ENCODE measurements at places on chromosomes 6 and 20.

- no peak for DNase-seq
Observed at GRCh38 chr20:18879262-18879661, 65.7 kb downstream of the SCP2D1 start.

GRCh38 chr6:124099520-124099919 is 295.9 kb downstream of the NKAIN2 start:
- DNase-seq: no peak

GRCh38 chr6:138037009-138037504 is 70.2 kb downstream of the PERP start:
- no peak for DNase-seq

DNA sequence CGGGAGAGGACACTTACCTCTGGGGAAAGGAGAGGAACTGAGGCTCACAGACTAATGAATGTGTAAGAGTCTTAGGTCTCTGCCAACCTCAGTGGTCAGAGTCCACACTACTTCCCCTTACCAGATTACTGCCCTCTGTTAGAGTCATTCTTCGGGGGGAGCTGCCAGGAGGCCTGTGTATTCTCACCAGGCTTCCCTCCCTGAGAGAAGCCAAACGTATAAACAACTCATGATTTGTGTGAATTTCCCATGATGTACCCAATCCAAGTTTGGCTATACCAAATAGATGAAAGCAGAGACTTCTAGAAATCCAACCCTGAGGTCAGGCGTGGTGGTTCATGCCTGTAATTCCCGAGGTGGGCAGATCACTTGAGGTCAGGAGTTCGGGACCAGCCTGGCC is 77.1 kb downstream of the SLC2A10 start:
- DNase-seq: no peak

DNA sequence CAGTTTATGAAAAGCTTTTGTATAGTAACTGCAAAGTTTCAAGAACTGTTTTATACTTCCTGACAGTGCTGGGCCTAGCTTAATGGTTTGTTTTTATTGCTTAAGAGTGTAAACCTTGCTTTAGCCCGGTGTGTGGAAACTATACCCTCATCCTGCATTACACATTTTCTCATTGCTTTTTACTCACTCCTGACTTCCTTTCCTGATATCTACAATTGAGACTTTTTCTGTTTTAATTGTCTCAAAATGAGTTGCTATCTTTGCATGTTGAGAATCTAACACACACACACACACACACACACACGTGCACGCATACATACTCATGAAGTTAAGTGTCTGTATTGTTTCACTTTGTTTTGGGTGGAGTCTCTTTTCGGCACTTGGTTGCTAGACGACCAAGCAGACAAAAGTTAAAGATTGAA is 16.7 kb downstream of the BMP2 start:
- no peak for DNase-seq

GRCh38 chr20:49052334-49052733 is 6.2 kb downstream of the CSE1L start:
- DNase-seq: no peak

DNA sequence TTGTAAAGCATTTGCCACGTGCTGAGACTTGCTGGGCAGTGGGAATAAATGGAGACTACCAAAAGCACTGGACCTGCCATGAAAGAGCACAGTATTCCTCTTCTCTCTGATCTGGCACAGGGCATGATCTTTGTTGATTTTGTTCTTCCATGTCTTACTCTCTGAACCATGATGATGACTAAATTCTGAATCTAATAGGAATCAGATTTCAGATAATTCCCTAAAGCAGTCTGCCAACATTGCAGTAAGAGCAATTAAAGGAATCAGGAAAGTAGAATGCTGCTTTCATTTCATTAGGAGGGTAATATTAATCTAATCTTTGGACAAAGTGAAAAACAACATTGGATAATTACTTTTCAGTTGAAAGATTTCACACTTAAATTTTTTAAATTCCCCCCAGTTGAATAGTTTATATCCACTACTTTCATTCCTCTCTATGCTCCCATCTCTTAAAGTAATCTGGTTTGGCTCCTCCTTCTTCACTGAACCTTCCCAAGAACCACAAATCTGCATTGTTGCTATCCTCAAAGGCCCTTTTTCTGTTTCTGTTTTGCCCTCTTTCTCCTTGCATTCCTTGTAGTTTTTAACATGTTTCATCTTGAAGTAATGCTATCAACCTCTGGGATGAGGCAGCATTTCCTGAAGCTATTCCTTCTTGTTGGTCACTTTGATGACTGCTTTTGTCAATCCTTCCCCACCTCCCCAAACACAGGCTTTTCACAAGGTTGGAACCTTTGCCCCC is 243.2 kb upstream of the TENT5A start:
- no peak for DNase-seq

DNA sequence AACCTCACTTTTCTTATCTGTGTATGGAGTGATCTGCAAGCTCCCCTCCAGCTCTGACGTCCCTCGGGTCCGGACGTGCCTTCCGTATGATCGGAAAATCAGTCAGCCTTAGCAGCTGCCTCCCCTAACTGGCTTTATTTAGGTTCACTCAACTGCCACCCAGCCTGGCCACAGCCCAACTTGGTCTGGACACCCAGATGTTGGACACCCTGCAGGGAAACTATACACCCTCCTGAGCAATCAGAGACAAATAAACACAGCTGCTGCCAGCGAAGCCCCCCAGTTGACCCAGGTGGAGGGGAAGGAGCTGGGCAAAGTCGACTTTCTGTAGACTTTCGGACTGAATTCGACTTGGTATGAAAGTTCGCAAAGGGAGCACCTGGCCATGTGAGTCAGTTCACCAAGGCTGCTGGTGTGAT is 28.9 kb downstream of the TBC1D7 start:
- DNase-seq: no peak

DNA sequence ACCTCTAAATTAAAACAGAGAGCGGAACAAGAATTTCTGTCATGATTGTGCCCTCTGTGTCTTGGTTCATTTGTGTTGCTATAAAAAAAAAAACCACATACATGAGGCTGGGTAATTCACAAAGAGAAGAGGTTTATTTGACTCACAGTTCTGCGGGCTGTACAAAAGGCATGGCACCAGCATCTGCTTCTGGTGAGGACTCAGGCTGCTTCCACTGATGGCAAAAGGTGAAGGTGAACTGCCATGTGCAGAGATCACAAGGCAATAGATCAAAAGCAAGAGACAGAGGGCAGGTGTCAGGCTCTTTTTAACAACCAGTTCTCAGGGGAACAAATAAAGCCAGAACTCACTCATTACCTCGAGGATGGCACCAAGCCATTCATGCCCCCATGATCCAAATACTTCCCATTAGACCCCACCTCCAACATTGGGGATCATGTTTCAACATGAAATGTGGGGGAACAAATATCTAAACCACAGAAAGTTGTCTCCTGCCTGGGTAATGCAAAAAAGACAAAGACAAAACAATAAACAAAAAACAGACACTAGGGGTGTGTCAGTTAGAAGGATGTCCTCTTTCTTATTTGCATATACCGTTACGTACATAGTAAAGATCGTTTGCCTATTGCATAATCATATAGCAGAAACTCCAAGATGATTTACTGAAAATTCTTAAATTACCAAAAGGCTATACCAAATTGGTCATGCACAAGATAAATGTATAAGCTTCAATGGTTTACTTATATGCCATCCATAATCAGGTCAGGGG is 17.0 kb downstream of the SERPINB9 start:
- no peak for DNase-seq

DNA sequence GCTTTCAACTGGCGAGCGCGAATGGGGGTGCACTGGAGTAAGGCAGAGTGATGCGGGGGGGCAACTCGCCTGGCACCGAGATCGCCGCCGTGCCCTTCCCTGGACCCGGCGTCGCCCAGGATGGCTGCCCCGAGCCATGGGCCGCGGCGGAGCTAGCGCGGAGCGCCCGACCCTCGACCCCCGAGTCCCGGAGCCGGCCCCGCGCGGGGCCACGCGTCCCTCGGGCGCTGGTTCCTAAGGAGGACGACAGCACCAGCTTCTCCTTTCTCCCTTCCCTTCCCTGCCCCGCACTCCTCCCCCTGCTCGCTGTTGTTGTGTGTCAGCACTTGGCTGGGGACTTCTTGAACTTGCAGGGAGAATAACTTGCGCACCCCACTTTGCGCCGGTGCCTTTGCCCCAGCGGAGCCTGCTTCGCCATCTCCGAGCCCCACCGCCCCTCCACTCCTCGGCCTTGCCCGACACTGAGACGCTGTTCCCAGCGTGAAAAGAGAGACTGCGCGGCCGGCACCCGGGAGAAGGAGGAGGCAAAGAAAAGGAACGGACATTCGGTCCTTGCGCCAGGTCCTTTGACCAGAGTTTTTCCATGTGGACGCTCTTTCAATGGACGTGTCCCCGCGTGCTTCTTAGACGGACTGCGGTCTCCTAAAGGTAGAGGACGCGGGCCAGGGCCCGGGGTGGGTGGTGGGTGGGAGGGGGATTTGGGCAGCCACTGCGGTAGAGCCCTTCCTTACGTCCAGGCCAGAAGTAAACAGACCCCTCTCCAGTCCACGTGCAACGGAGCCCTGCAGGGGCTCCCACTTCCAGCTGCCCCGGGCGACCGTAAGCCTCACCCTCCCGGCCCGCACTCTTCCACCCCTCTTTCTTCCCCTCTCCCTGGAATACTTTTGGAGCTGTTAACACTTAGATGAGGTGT is 998 bp downstream of the BMP2 start:
- DNase-seq: no peak

- no peak for DNase-seq
Observed at GRCh38 chr6:40417031-40417430, 170.1 kb downstream of the LRFN2 start.

DNA sequence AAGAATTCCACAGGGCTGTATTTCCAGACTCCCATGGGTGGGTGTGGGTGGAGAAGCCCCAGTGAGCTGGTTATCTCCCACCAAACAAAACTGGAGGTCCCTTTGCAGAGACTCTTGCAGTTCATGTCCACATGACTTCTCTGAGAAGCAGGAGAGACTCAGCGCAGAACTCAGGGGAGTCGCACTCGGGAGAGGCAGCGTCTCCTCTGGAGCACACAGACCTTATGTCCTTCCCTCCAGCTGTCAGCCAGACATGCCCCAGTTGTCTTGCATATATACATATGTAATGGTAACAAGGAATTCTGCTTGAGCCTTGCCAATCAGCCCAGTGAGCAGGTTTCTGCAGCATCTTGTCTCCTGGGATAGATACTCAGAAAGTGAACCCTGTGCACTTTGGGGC is 23.8 kb downstream of the MYT1 start:
- no peak for DNase-seq

GRCh38 chr20:4283016-4283415 is 267.7 kb upstream of the RNF24 start:
- no peak for DNase-seq

DNA sequence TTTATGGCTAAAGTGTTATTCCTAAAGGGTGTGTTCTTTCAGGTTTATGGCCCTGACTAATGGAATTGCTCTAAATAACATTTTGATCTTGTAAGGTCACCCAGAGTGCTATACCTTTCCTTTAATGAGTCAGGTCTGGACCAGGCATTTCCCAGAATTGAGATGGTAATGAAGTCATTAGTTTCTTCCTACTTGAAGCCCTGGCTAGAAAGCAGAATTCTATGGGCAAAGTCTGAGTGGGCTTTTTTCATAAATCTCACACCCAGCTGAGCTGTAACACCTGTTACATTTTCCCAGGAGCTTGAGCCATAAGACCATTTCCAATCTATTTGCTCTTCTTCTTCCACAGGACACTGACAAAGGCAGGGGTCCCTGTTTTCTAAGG is 122.0 kb upstream of the ID4 start:
- no peak for DNase-seq

- no peak for DNase-seq
Observed at GRCh38 chr6:110137924-110138887, 41.3 kb downstream of the WASF1 start.

DNA sequence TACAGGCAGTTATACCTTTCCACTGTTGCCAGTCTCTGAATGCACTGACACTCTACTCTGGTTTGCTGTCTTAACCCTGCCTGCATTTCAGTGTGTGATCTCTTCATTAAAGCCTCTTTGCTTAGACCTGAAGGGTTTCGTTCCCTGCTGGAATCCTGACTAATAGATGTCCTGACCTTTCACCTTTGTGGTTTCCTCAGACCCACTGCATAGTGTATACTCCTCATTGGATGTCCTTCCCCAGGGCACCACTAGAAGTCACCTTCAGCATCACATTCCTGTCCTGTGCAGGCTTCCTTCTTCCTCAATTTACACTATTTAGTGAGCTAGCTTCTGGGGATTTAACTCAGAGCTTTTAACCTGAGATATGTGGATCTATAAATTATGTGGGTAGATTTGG is 120.6 kb downstream of the RCAN2 start:
- no peak for DNase-seq

GRCh38 chr6:19873031-19873430 is 35.9 kb downstream of the ID4 start:
- no peak for DNase-seq

- DNase-seq: no peak
Observed at GRCh38 chr6:150715133-150715532, 115.4 kb downstream of the PLEKHG1 start.

DNA sequence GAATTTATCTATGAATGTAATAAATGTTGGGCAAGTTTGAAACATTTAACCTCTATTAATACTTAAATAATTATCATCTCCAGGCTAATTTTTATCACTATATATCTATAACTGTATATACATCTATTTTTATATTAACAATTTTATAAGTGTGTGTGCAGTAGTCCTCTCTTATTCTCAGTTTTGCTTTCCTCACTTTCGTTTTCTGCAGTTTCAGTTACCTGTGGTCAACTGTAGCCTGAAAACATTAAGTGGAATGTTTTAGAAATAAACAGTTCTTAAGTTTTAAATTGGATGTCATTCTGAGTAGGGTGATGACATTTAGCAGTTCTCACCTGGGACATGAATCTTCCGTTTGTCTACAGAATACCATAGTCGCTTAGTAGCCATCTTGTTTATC is 379.4 kb upstream of the MAN1A1 start:
- DNase-seq: no peak

GRCh38 chr6:35894776-35895175 is 26.1 kb downstream of the SRPK1 start:
- DNase-seq: no peak

DNA sequence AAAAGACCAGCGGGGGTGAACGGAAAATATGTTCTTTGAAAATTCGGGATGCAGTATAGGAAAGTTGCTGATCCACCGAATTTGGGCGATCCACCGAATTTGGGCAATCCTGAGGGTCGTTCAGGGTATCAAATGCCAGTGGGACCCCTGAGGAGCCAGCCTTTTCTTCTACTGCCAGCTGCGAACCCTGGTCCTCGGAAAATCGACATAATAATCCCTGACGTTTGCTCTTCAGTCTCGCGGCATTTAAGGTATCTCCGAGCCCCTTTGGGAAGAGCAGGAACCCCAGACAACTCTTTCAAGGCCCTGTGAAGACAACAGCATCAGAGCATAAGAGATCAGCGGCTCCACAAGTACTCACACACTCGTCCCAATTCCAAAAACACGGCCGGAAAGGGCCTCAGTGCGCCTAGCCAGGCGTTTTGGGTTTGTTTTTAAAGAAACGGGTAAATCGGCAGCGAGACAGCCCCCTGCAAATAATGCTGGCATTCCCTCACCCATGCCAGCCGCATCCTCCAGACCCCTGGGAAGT is 1.0 kb downstream of the SIM1 start:
- no peak for DNase-seq

GRCh38 chr6:87346700-87347099 is 2.1 kb downstream of the C6orf163 start:
- no peak for DNase-seq

Measured in T-helper 22 cell (primary cell).